ENCODE measurements at places on chromosomes 12 and 14.

GRCh38 chr12:50529345-50529744 lies 24.6 kb downstream of the DIP2B start:
- no peak for DNase-seq

DNA sequence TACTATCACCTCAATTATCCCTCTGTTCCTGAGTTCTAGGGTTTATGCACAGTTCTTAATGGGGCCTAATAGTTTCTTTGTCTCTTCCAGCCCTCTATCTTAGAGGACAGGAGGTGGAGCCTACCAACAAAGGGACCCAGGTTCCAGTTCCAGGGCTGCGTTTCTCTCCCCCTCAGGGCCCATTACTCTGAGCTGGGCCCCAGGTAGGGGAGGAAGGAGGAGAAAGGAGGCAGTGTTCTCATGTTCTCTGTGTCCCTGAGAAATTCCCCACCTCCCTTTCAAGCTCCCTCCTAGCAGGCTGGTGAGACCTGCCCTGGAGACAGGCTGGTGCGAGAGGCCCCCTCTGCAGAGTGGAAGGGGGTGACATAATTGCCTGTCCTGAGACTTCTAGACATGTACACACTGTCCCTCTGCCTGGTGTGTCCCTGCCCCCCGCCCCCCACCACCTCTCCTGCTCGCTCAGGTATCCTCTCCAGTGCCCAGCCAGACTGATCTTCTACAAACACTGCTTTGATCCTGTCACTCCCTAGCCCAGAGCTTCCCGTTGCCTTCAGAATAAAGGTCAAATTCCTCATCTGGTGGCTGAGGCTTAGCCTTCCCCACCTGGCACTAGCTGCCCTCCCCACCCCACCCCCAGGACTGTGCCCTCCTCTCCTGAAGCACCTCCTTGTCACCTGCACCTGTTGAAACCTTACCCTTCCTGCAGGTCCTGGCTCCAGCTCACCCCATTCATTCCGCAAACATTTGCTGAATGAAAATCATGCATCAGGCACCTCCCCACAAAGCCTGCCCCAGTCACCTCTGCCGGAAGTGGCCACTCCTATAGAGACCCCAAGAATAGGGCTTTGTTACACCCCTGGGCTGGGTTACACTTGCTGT lies 21.1 kb upstream of the KRT8 start:
- no peak for DNase-seq

GRCh38 chr12:88816201-88816600 lies 235.9 kb upstream of the KITLG start:
- no peak for DNase-seq

GRCh38 chr12:46360908-46361666 lies 11.5 kb downstream of the SLC38A2 start:
- DNase-seq, result no peak

DNA sequence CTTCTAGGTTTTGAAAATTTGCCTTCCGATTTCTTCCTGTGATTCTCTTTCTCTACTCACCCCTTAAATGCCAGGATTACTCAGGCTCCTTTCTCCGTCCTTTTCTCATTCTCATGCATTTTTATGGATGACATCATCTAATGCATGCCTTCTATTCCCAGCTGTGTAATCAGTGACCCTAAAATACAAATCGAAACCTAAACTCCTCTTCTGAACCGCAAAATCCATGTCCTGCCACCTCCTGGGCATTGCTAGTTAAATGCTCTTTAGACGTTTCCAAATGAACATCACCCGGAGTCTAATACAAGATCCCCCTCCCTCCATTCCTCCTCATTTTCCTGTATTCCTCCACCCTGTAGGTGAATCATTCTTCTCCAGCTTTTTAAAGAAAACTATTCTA lies 1703.1 kb upstream of the FLRT2 start:
- no peak for DNase-seq

DNA sequence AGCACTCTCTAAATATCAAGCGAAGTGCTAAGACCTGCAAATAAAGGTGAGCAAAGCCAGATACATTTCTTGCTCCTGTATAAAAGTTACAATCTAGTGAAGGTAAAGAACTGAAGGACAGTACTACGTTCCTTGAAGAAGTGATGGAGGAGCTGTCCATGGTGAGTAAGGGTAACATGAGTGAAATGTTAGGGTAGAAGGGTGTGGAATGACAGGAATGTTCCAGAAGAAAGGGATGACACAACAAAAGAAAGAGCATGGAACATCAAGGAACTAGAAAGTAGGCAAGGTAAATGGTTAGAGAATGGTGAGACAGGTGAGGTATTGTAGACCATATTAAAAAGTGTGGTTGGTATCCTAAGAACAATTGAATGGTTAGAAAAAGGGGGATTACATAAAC lies 272.4 kb downstream of the ACSS3 start:
- DNase-seq, result no peak

DNA sequence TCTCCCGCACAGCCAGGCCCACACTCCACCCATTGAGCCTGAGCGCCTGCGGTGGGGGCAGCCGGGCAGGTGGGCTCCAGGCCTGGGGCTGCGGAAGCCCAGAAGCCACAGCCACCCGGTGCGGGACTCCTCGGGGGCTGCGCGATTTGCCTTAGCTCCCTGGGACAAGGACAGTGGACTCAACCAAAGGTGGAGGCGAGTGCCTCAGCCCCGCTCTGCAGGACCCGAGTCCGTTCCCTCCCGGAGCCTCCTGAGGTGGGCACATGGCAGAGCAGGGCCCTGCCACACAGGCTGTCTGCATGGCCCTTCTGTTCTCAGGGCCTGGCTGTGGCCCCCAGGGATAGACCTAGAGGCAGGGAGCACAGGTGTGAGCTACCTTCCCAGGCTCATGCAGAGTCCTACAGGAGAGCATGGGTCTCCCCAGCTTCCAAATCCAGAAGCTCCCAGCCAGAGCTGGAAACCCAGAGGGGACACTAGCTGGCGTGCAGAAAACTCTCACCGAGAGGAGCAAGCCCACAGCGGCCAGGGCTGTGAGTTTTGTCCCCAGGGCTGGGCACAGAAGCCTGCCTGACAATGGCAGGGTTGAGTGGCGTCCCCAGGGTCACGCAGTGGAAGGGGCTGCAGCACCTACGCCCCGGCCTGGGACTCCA lies 22.2 kb upstream of the LRTM2 start:
- DNase-seq, result no peak

DNA sequence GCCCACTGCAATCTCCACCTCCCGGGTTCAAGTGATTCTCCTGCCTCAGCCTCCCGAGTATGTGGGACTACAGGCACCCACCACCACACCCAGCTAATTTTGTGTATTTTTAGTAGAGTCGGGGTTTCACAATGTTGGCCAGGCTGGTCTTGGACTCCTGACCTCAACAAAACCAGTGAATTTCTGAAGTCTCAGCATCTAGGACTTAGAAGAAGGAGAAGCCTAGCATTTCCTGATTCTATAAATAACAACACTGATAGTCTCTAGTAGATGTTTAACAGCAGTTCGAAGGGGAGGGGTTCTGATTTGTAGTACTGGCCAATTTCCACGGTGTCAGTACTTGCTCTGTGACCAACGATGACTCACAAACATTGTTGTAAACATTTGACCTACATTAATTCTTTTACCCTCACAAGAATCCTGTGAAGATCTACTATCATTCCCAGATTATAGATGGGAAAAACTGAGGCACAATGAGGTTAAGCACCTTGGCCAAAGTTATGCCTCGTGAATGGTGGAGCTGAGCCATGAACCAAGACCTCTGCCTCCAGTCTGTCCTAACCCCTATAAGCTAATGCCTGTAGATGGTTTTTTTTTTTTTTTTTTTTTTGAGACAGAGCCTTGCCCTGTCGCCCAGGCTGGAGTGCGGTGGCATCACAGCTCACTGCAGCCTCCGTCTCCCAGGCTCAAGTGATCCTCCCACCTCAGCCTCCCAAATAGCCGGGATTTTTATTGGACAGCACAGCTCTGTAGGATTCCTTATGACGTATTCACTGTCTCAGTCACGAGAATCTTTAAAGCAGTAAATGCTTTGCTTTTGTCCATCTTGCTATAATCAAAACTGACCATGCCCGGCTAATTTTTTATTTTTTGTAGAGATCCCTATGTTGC lies 5.2 kb downstream of the P2RX4 start:
- DNase-seq, result no peak

DNA sequence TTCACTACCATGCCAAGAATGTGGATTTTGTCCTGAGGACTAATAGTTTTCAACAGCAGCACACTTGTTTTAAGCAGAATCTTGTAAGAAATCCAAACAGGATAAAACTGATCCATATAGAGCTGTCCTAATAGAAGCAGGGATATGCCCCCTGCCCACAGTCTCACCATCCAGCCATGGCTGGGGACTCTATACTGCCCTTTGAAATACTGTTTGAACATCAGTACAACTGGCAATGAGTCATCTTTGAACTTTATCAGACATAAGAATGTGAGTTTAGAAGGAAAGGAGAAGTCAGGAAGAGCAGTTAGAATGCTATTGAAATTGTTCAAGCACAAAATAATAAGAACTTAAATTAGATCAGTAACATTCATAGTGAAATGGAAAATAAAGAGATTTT lies 3.8 kb upstream of the C12orf42 start:
- DNase-seq, result no peak

DNA sequence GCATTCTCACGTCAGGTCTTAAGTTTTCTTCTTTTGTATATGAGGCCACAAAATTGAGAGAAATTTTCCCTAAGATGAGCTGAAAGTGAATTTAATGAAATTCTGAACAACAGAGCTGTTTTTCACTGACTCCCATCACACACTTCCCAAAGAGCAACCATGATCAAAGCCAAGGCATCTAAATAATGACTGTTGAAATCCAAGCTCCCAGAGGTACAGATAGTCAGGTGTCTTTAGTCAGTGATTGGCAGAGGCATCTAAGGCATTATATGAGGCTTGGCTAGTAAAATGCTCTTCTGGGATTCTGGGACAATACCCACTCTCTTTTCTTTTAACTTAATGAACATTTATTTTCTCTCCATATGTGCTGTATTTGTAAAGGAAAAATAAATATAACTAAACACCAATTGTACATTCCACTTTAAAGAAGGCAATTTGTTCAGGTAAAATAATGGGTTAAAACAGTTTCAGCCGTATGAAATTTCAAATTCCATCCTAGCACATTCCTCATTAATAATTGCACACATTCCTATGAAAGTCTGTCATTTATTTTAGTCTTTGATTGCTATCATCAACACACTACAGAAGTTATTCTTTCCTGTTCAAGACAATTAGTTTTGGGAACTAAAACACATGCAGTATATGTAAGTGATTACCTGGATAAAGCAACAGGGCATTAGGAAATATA lies 871 bp upstream of the SSTR1 start:
- no peak for DNase-seq

DNA sequence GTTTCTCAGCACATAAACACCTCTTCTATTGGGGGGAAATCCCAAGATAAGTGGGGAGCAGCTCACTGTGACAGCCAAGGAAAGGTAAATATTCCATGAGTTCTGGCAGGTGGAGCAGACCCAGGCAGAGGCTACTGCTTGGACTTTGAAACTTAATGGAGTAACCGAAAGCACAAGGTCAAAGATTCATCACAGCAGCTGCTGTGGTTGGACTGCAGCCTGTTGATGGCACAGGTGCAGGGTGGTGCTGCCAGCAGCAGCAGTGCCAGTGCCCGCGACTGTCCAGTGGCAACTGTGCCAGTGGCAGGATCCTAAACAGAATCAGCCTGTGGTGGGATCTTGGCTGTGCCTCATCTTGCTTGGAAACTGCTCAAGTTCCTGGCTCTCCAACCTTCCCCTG lies 81.4 kb upstream of the ARID2 start:
- DNase-seq, result no peak

- DNase-seq, result no peak
Observed at GRCh38 chr12:64530566-64530965, 78.6 kb downstream of the TBK1 start.

DNA sequence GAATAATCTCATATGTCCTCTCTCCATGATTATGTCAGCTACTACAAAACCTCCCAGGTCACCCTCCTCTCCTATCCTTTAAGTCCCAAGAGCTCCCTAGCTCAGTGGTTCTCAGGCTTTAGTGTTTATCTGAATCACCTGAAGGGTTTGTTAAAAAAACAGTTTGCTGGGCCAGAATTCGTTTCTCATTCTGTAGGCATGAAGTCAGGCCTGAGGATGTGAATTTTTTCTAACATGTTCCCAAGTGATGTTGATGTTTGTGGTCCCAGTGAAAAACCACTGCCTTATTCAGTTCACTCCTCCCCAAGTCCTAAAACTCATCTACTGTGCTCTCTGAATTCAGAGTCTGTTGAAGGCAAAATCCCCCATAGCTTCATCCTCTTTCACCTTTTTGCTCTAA lies 241.4 kb downstream of the ETNK1 start:
- no peak for DNase-seq

DNA sequence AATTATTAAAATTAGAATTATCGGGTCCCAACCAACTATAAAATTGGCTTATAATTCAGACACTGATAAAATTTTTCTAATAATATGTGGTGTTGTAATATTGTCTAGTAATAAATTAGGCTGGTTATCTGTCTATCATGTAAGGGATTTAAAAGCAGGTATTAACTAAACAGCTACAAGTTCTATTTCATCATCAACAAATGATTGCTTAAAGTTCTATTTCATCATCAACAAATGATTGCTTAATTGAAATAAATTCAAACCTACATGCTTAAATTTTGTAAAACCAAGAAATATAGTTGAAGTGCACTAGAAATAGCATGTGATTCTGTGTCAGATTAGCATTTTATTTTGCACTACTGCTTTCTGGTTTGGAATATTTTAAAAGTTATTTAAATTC lies 34.1 kb downstream of the SLCO1A2 start:
- no peak for DNase-seq

DNA sequence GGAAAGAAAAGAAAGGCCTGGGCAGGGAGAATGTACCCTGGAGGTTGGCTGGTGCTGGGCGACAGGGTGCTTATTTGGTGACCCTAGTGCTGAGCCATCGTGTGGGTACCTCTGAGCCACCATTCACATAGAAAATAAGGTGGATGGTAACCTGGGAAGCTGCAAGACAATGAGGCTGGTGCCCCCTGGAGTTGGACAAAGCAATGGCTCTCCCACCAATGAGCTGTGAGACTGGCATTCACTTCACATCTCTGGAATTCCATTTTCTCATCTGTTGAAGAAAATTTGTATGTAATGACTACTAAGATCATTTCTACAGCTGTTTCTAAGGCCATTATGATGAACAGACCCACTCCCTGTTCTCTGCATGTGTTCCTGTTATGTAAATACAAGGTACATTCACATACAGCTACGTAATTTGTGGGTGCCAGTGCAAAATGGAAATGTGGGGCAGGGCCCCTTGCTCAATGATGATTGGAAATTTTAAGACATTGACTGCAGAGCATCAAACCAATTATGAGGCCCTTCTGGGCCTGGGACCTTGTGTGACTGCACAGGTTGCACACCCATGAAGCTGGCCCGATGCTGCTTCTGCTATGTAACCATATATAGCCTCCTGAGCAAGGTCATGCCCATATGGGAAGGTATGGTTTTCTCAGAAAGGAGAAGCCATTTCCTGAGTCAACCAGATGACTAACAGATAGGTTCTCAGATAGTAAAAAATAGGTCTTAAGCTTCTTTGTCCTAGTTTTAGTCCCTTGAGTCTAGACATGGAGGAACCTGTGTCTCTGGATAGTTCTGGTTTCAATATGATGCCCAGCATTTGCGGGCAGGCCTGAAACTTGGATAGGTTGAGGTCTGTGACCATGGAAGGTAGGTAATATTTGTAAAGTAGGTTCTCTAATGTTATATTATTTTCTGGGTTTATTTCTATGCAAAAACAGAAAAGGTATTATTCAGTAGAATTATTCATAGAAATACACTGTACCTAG lies 63.4 kb upstream of the IGF1 start:
- DNase-seq, result no peak

- DNase-seq, result no peak
Observed at GRCh38 chr12:39915249-39915648, 190.6 kb downstream of the SLC2A13 start.

Data from stimulated activated CD8-positive, alpha-beta memory T cell treated with anti-CD3 and anti-CD28 coated beads, Interleukin-7, amount 100 ng/mL, for 1 hour (primary cell).